ENCODE measurements at places on chromosomes 7 and 10.

DNA sequence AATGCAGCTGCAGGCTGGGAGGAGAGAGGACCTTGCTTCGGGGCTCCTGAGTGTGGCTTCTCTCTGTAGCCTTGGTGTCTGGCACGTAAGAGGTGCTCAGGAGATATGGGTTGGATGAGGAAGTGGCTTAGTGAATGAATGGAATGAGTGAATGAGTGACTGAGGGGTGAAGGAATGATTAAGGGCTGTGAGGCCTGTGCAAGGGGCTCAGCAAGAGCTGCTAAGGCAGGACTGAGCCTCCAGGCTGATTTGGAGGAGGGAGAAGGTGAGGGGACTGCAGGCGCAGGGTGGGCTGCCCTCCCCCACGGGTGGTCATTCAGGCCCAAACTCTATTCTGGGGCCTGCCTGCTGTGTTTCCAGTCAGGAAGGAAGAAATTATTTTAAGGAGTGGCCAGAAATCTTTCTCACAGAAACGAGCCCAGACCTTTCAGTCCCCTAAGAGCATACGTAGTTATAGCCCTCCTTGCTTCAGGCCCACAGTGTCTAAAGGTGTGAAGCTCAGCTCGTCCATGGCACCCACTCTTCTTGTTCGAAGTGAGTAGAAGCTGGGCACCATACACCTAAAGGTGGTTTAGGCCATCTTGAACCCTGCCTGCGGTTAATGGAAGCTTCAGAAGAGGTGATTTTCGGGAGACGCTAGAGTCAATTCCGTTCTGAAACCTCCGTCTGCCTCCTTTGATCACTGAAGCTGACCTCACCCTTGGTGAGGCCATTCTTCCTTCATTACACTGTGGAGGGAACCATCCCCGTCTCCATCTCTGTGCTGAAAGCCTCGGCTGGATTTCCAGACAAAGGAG is 49.5 kb upstream of the SAMD8 start:
- no peak for DNase-seq

DNA sequence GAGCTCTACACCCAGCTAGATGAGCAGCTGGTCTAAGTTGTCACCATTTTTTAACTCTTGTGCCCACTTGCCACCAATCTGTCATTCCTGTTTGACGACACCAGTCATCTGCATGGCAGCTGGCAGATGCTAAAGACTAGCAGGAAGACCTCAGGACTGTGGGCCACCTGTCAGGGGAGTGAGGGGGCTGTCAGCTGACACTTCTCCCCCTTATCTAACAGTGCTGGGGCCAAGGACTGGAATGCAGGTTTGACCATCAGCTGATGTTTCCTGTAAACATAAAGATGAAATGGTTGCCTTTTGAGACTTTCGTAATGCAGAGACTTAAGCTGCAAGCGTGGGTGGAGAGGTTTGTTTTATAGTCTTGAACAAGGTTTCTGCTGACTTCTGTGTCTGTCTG is 93.5 kb downstream of the WNT2 start:
- DNase-seq = no peak

DNA sequence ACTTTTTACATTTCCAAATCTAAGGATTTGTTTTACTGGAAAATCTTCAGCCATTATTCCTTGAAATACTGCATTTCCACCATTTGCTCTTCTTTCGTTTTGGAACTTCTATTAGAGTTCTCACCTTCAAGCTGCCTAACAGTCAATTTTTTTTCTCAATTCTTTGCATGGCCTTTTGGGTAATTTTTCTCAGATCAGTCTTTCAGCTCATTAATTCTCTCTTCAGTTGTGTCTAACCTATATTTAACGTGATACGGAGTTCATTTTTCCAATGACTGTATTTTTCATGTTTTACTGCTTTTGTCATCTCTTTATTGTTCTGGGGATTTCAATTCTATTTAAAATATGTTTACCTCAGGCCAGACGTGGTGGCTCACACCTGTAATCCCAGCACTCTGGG is 123.7 kb upstream of the AOAH start:
- DNase-seq = no peak

- no peak for DNase-seq
Observed at GRCh38 chr7:156667110-156667426, 26.5 kb downstream of the RNF32 start.

- DNase-seq = no peak
Observed at GRCh38 chr10:128710098-128710797, 584.0 kb upstream of the MKI67 start.

- peak; percentile 21 for DNase-seq
Observed at GRCh38 chr10:28676326-28676967, 874 bp upstream of the BAMBI start.

GRCh38 chr10:60236869-60237524 is 152.7 kb downstream of the ANK3 start:
- peak; percentile 33 for DNase-seq

Measured in stimulated activated naive CD8-positive, alpha-beta T cell treated with anti-CD3 and anti-CD28 coated beads, Interleukin-15, Interleukin-2, amounts not matched to agents 100 U/mL and 50 U/mL, for 24 hours (primary cell).